ENCODE measurements at places on chromosomes 3 and 15. TPM values are rescaled to one million over a fixed set of nuclear protein-coding genes. Genes with fewer than 3 reads are reported as not detected.

ROBO1 gene
- 33.9 TPM for polyA plus RNA-seq

GRCh38 chr15:59524331-59524731, 86.3 kb downstream of the FAM81A start:
- no peak for DNase-seq

DNA sequence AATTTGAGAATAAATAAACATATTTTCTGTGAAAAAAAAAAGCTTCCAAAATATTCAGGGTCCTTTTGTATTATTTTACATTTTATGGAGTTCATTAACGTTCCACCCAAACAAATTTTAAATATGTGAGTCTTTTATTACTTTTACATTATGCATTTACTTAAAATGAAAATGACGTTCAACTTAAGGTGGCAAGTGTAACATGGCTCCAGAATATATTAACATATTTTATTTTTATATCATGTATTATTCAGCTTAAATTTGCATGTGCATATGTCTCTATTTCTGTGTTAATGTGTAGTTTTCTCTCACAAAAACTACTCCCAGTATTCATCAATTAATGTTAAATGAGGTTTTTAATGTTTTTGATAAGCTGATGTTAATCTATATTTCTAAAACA, 243.6 kb upstream of the CNTN3 start:
- no peak for DNase-seq

CTXN2 gene
- polyA plus RNA-seq = not detected

DNA sequence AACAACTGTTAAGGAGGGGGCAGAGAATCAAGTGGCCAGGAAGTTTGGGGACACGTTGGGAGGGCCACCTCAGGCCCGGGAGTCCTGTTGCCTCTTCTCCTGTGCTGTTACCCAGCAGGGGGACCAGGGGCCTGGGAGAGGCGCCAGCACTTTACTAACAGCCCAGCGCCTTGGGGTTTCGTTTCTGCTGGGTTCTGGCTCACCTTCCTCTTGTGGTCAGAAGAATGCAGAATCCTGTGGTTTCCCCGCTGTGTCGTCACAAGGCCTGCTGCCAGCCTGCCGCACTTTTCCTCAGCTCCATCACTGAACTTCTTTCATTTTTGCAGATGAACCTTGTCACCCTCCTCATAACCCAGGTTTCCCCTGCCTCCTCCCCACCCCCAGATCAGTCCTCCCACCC, 67.7 kb downstream of the SLC30A4 start:
- DNase-seq = no peak

EXD1 gene
- 0.12 TPM for polyA plus RNA-seq

- no peak for DNase-seq
These were observed 68.7 kb downstream of the TP63 start for GRCh38 chr3:189699885-189700284.

- no peak for DNase-seq
These were observed 89.0 kb downstream of the RPL22L1 start for GRCh38 chr3:170780955-170781354.

DNA sequence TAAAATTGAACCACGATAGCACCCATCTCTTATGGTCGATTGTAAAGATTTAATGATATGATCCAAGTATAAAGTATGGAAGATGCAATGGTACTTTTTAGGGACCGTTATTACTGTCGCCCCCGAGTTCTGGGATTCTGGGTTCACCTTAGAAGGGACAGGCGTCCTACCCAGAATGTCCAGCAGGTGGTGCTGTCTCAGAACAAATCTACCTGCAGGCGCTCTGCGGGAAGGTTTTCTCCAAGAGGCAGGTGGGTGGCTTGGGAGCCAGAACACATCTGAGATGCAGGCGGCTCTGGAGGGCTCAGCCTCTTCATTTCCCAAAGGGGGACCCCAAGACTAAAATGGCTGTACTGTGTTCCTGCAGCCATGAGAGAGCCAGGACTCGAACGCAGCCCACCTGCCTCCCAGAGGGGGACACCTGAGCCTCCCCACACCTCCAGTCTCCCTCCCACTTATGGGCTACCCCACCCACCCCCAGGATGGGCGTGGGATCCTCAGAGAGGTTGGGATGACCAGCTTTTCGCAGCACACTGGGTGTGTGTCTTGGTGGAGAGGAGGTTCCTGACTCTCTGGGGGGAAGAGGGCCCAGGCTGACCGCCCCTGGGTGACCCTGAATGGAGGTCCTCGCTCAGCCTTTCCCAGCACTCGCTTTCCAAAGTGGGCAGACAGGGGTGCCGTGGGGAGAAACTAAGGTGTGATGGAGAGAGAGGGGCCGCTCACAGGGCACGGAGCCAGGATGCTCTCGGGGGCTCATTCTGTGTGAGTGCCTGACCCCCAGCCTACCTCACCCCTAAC, 28.1 kb upstream of the CORO2B start:
- DNase-seq = peak; percentile 56

All from hindlimb muscle (tissue), 1 donor.